ENCODE measurements at places on chromosomes 2 and 18. TPM values are rescaled to one million over a fixed set of nuclear protein-coding genes. Genes with fewer than 3 reads are reported as not detected.

DNA sequence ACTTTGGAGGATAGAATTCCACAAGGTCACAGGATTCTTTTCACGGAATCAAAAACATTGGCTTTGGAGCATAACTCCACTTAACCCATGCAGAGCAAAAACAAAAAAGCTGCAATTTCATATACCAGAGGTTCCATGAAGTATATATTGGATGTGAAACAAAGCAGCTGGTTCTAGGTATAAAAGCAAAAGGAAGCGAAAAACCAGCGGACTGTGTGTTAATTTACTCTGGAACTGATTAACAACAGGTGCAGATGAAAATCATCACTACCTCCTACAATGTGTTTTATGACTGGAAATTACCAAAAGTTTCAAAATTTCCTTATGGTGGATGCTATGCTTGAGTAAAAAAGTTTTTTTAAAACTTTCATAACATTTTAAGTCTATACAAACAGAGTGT lies 54.4 kb upstream of the LINC00305 start:
- no peak overlapping the region for H3K27ac ChIP-seq
- no peaks in the 10 kb centered on the region for H3K4me1 ChIP-seq
- H3K4me3 ChIP-seq: no peak overlapping the region
- H3K36me3 ChIP-seq: no peaks in the 10 kb centered on the region
- no peaks in the 10 kb centered on the region for H3K27me3 ChIP-seq

- no peaks in the 10 kb centered on the region for H3K36me3 ChIP-seq
- H3K27ac ChIP-seq: no peak overlapping the region
- DNase-seq: peak; percentile 63
- no peak overlapping the region for H3K4me3 ChIP-seq
These were observed 219.8 kb downstream of the CDCA7 start for GRCh38 chr2:173574324-173575112.

DNA sequence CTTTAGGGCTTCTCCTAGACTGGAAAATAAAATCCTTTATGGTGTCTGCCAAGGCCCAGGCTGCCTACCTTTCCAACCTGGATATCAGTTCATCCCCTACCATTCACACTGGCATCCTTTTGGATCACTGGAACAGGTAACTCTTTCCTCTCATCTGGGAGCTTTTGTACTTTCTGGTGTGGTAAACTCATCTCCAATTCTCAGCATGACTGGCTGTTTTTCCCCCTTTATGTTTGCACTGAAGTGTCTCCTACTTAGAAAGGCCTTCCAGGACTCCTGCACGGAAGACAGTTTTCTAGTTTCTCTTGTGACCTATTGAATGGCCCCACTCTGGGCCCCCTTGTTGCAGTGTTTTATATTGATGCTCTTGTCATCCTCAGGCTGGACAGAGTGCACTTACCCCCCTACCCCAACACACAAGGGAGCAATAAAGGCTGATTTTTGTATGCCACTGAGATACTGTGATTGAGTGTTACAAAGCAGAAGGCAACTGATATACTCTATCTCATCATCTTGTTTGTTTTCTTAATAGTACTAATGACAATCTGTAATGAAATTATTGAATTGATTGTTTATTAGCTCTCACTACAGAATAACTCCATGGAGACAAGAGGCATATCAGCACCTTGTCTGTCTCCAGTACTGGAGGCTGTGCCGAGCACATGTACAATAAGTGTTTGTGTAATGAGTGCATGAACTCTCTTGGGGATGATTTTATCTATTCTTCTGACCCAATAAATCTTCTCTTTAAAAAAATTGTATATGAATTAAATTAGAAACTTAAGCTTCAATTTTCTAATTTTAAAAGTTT lies 129.9 kb downstream of the PIEZO2 start:
- no peak for DNase-seq
- H3K27ac ChIP-seq: no peak overlapping the region
- H3K4me1 ChIP-seq: no peaks in the 10 kb centered on the region
- H3K4me3 ChIP-seq: no peak overlapping the region
- H3K36me3 ChIP-seq: no peaks in the 10 kb centered on the region

DNA sequence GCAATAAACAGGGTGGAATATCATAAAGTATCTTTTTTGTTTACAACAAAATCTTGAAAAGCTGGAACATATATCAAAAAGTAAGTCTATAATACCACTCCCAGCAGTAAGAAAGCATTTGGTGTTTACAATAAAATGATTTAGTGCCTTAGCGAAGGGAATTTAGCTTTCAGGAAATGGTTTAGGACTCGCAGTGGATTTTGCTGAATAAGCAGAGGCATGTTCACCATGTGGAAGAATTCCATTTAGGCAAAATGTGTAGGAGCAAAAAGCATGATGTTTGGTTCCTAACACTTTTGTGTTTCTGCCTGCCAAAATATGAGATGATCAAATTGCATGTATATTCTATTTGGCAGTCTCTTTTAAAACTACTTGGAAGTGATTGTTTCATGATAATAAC lies 163.6 kb downstream of the AGPS start:
- no peak for DNase-seq
- H3K4me1 ChIP-seq: peaks cover 4% of the 10 kb centered on the region
- H3K36me3 ChIP-seq: no peaks in the 10 kb centered on the region
- H3K27me3 ChIP-seq: no peaks in the 10 kb centered on the region
- H3K4me3 ChIP-seq: no peak overlapping the region

GRCh38 chr2:48356701-48357325 lies 173.1 kb upstream of the STON1 start:
- DNase-seq: no peak
- H3K4me3 ChIP-seq: no peak overlapping the region
- peaks cover 21% of the 10 kb centered on the region for H3K4me1 ChIP-seq

GRCh38 chr2:15160201-15160991 lies 400.7 kb downstream of the NBAS start:
- no peaks in the 10 kb centered on the region for H3K27me3 ChIP-seq
- no peak overlapping the region for H3K27ac ChIP-seq
- H3K4me1 ChIP-seq: 0 out of 2 replicates have a peak, but pooled peaks cover 3% of the 10 kb centered on the region
- no peak for DNase-seq

The KCNF1 gene
- 0.97 TPM for total RNA-seq

The CPS1 gene
- 2.0 TPM for total RNA-seq

The ZNF532 gene
- 19.0 TPM for total RNA-seq

GRCh38 chr18:80229766-80230745 lies 17.3 kb downstream of the PARD6G start:
- H3K36me3 ChIP-seq: no peaks in the 10 kb centered on the region
- no peak overlapping the region for H3K27ac ChIP-seq
- H3K4me1 ChIP-seq: no peaks in the 10 kb centered on the region
- H3K4me3 ChIP-seq: no peak overlapping the region
- DNase-seq: no peak
- no peaks in the 10 kb centered on the region for H3K27me3 ChIP-seq

The PDCD1 gene
- total RNA-seq: not detected

DNA sequence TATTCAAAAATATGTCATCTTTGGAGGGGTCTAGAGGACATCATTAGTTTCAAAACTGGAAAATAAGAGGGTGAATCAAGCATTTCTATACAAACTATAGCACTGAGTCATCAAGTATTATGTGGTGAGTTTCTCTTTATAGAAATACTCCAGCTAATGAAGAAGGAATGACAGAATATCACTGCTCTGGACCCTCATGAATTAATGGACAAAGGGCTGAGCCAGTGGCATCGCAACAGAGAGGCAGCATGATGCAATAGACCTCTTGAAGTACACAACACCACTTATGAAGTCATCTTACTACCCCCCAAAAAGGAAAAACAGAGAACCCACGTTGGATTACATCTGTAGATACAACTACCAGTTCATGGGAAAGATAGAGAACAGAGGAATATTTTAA lies 27.4 kb upstream of the EIF2AK3 start:
- peaks cover 37% of the 10 kb centered on the region for H3K4me1 ChIP-seq
- no peaks in the 10 kb centered on the region for H3K36me3 ChIP-seq
- no peak overlapping the region for H3K4me3 ChIP-seq
- no peaks in the 10 kb centered on the region for H3K27me3 ChIP-seq

DNA sequence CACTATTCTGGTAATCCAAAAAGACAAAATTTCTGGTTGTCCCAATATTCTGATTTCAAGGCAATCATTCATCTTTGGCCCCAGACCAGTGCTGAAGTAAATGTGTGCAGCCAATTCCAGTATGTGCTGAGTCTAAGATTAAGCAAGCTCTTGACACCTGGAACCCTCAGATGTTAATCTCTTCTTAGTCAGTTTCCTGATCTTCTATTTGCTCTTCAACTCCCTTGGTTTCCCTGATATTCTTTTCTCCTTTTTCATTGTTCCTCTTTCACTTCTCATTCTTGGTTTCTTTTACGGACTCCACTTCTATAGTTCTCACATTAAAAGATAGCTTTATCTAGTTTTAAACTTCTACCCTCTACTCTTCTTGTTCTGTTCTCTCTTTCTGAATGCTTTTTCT lies 445.7 kb upstream of the FANCL start:
- no peak for DNase-seq
- H3K4me1 ChIP-seq: no peaks in the 10 kb centered on the region
- no peaks in the 10 kb centered on the region for H3K27me3 ChIP-seq
- H3K36me3 ChIP-seq: no peaks in the 10 kb centered on the region
- no peak overlapping the region for H3K4me3 ChIP-seq

DNA sequence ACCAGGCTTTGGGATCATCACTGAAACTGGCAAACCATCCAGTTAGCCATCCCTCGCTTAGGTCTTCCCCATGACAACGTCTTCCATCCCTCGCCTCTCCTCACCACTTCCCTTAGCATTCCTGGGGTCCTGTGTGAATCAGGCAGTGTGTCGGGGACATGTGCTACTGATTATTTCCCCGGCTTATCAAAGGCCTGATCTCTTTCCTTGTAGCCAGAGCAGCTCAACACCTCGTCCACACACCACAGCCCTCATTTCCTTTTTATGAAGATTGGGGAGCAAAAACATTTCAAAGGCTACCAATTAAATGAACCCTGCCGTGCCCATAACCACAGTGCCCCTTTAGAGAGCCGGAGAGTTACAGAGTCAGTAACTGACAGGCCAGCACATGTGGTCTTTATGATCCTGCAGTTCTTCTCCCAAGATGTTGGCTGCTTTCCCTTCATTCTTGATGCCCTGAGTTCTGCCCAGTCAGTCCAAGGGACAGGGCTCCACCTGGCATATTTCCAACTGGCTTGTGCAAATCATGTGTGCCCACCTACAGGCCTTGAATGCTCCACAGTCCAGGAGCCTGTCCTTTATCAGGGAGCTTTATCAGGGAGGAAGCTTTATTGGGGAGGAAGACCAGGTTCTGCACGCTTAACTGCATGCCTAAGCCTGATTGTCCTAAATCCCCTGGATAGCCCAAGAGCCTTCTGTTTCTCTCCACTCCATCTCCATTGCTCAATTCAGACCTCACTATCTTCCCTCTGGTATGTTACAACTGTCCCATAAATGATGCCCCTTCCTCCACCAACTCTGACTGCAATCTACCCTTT lies 343.1 kb downstream of the CYRIA start:
- DNase-seq: no peak
- H3K27me3 ChIP-seq: no peaks in the 10 kb centered on the region
- H3K36me3 ChIP-seq: no peaks in the 10 kb centered on the region
- no peak overlapping the region for H3K4me3 ChIP-seq
- H3K27ac ChIP-seq: no peak overlapping the region

DNA sequence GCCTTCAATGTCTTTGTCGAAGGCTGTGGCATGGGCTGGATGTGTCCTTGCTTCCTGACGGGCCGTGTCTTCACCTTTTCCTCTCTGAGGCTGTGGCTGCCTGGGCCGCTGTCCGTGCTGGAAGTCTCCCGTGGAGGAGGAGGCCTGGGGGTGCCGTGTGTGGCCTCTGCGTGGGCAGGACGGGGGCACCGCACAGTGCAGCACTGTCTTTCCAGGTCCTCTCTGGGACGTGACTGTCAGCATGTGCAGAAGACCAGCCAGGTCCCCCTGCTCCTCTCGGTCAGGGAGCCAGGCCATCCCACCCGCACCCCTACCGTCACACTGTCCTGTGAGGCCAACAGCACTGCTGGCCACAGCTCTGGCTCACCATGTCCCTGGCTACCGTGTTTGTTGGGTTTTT lies 64.4 kb upstream of the ZNF236 start:
- no peaks in the 10 kb centered on the region for H3K4me1 ChIP-seq
- H3K27me3 ChIP-seq: no peaks in the 10 kb centered on the region
- H3K27ac ChIP-seq: no peak overlapping the region
- no peak overlapping the region for H3K4me3 ChIP-seq

The GBX2 gene
- total RNA-seq: not detected

The HSPD1 gene
- total RNA-seq: 151 TPM

DNA sequence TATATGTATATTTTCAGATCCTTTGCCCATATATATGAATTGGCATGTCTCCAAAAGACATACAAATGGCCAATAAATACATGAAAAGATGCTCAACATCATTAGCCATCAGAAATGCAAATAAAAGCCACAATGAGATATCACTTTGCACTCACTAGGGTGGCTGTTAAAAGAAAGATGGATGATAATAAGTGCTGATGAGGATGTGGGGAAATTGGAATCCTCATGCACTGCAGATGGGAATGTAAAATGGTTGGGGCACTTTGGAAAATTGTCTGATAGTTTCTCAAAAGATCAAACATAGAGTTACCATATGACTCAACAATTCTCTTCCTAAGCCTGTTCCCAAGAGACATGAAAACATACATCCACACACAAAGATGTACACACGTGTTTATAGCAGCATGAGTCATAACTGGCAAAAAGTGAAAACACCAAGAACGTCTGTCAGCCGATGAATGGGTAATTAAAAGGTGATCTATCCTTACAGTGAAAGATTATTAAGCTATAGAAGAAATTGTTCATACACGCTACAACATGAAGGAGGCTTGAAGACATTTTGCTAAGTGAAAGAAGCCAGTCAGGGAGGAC lies 19.7 kb downstream of the NGEF start:
- no peak overlapping the region for H3K27ac ChIP-seq
- no peaks in the 10 kb centered on the region for H3K36me3 ChIP-seq
- no peak overlapping the region for H3K4me3 ChIP-seq
- DNase-seq: peak; percentile 26
- no peaks in the 10 kb centered on the region for H3K27me3 ChIP-seq

The ANKZF1 gene
- total RNA-seq: 32.6 TPM

The OTX1 gene
- total RNA-seq: 0.25 TPM

DNA sequence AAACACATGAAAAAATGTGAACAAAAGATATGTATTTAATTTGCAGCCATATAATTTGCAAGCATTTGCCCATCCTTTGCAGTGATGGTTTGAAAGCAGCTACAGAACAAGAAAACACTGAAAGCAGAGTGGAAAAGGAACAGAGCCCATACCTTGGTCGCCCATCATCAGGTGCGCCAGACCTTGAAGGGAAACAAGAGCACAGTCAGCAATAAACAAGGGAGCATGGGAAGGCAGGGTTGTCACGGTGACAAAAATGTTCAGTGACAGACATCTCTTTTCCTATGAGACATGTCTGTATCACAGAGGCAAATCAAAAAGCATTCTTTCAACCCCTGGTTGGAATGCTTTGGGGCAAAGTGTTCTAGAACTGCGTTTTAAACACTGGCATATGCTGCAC lies 109.4 kb downstream of the NRXN1 start:
- no peak for DNase-seq
- H3K4me1 ChIP-seq: no peaks in the 10 kb centered on the region
- H3K4me3 ChIP-seq: no peak overlapping the region
- H3K27me3 ChIP-seq: no peaks in the 10 kb centered on the region
- no peak overlapping the region for H3K27ac ChIP-seq

The ABCG5 gene
- total RNA-seq: not detected

- no peaks in the 10 kb centered on the region for H3K27me3 ChIP-seq
- H3K36me3 ChIP-seq: peaks cover 18% of the 10 kb centered on the region
- peak; percentile 69 for DNase-seq
These were observed 18.2 kb downstream of the KIDINS220 start for GRCh38 chr2:8819194-8819593.

The GKN2 gene
- total RNA-seq: not detected

The ATP8B1 gene
- 43.4 TPM for total RNA-seq

All from GM23248 (cell line).